ENCODE measurements at places on chromosomes 13 and 19.

DNA sequence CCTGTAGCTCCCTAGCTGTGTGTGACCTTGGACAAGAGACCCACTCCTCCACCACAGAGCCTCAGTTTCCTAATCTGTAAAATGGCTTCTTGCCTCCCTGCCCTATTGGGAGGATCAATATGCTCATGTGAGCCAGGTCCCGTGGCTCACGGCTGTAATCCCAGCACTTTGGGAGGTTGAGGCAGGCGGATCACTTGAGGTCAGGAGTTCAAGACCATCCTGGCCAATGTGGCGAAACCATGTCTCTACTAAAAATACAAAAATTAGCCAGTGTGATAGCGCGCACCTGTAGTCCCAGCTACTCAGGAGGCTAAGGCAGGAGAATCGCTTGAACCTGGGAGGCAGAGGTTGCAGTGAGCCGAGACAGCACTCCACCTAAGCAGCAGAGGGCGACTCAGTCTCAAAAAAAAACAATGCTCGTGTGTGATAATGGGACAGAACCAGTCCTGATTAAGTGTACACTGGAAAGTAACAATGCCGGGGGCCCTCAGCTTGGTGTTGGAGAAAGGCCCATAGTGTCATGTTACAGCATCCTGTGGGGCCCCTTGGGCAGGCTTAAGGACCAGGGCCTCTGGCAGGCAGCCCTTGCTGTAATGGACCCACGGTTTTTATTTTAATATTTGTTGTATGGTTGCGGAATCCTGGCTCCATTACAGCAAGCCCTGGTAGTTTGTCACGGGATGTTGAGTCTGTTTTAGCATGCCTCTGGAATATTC, 6.8 kb downstream of the RPS11 start:
- DNase-seq: no peak

DNA sequence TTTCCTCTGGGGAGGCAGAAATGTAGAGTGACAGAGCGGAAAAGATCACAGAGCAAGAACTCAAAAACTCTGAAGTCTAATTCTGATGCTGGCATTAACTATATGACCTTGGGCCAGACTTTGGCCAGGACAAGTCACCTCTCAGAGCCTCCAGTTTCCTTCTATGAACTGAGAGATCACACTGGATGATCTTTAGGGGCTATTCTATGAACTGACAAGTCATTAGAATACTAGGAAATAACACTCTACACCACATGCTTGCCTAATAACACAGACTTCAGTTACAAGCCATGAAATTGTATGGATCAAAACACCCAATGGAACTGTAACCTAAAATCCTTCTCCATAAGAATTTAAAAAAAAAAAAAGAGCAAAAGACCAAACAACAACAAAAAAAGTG, 16.9 kb downstream of the SLC25A30 start:
- DNase-seq: no peak

- DNase-seq: no peak
These were observed 84.4 kb downstream of the FAM216B start for GRCh38 chr13:42865768-42866102.

DNA sequence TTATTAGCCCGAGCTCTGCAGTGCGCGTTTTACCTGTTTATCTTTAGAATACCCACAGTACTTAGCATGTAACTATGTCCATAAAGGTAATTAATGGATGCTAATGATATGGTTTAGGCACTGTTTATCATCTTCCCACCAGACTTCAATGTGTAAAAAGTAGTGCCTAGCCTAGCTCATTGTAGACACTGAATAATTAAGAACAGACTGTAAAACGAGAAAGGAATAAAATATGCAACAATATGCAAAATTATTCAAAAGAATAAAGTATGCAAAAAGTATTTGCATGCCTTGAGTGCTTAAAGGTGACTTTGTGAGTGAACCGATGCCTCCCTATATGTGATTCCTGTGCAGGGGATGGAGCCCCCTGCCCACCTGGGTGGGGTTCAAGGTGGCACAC, 35.7 kb upstream of the RNF113B start:
- DNase-seq: no peak

DNA sequence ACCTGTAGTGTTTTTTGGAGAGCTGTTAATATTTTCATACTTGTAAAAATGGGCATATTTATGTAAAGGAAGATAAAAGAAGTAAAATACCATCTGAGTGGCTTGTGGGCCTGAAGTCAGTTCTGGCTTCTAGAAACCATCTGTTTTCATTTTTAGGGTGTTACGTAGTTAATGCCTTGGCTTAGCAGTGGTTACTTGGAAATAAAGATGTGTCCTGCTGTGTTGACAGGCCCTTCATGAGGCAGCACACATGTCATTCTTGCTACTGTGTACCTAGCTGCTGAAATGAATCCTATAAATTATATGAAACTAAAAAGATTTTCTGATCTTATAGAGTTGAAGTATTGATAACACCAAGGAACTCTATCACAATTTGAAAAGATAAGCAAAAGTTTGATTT, 16.0 kb downstream of the ILF3 start:
- no peak for DNase-seq

DNA sequence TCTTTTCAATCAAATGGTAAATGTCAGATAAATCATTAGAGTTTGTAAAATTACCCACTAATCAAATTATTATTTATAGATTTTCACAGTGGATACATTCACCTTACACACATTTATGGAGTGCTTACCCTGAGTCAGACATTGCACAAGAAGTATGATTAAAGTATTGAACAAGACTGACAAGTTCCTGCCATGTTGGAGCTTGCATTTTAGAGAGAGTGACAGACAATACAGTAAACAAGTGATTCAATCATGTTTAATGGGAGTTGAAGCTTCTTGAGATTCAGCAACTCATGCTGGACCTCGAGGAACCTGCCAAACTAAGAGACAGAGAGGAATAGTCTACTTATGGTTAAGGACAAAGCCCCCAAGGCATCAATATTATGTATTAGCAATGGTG, 487.8 kb downstream of the PCDH17 start:
- DNase-seq: no peak

DNA sequence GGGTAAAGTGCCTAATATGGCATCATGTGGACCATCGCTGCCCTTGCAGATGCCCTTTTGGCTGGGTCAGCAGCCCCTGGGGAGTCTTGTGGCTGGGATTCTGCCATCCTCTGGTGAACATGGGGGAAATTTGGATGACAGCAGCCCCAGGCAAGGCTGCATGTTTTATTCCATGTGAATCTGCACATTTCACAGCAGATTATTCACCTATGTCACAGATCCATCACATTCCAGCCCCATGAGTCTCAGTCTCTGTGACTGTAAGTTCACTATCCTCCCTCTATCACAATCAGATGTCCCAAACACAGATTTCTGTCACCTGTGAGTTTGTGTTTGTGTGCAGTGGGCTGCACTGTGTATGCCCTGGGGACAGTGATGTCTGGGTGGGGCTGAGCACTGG, 36.8 kb upstream of the PSG9 start:
- no peak for DNase-seq

DNA sequence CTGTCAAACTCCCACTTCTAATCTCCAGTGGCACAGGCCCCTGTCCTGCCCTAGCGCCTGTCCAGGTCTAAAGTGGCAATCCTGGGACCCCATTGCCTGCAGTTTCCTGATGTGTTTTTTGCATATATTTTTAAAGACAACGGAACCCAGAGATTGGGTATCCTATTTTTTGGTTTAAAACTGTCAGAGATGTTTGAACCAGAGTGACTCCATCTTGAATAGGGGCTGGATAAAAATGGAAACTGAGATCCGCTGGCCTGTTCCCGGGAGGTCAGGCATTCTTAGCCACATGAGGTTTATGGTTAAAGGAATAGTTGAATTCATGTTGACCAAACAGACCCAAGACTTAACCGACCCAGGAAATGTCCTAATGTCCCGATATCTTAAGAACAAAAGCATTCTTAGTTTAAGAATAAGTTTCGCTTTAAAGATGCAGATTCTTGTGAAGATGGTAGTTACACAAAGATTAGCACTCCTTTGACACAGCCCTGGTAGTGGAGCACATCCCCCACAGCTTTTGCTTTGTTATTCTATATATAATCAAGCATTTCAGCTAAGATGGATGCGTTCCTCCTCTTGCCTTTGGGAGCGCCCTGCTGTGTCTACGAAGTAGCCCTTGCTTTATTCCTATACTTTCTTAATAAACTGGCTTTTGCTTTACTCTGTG, 332.1 kb downstream of the UQCRFS1 start:
- no peak for DNase-seq

DNA sequence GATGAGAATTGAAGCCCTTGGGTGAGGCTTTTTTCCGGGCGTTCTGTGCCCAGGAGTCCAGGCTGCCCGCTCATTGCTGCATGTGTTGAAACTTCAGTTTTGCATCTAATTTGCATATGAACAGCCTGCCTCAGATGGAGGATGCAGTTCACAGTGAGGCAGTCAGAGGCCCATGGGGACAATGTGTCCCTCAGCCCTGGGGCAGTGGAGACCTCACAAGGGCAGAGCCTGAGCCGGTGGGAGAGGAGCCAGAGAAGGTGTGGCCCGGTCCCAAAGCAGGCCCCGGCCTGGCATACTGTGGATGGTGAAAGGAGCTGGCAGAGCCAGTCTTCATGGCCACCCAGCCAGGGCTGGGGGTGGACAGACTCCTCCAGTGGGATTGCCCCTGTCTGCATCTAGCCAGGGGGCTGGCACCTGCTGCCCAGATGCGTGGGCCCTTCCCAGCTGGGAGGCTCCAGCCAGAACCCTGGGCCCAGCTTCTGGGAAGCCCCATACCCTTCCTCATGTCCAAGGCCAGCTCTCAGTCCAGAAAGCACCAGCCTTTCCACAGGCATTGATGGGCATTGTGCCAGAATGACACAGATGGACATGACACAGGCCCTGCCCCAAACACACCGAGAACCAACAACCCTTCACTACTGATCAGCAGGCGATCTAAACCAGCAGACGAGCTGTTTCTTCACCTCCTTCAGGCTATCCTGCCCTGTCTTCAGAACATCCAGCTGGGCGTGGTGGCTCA, 32.9 kb upstream of the KCTD15 start:
- DNase-seq: no peak

GRCh38 chr19:30842926-30843325, 470.7 kb downstream of the ZNF536 start:
- no peak for DNase-seq

GRCh38 chr13:22176968-22177520, 506.2 kb downstream of the FGF9 start:
- no peak for DNase-seq

DNA sequence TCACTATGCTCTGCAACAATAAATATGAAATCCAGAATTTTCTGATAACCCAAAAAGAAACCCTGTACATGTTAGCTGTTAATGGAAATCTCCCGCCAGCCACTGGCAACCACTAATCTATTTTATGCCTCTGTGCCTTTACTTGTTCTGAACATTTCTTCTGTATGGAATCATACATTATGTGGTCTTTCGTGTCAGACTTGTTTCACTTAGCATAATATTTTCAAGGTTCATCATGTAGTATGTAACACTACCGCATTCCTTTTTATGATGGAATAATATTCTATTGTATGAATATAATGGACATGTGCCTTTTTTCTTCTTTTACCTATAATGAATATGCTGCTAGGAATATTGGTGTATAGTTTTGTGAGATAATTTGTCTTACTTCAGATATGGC, 1123.3 kb downstream of the EFNB2 start:
- DNase-seq: no peak

GRCh38 chr13:97388373-97388772, 45.6 kb upstream of the RAP2A start:
- no peak for DNase-seq

DNA sequence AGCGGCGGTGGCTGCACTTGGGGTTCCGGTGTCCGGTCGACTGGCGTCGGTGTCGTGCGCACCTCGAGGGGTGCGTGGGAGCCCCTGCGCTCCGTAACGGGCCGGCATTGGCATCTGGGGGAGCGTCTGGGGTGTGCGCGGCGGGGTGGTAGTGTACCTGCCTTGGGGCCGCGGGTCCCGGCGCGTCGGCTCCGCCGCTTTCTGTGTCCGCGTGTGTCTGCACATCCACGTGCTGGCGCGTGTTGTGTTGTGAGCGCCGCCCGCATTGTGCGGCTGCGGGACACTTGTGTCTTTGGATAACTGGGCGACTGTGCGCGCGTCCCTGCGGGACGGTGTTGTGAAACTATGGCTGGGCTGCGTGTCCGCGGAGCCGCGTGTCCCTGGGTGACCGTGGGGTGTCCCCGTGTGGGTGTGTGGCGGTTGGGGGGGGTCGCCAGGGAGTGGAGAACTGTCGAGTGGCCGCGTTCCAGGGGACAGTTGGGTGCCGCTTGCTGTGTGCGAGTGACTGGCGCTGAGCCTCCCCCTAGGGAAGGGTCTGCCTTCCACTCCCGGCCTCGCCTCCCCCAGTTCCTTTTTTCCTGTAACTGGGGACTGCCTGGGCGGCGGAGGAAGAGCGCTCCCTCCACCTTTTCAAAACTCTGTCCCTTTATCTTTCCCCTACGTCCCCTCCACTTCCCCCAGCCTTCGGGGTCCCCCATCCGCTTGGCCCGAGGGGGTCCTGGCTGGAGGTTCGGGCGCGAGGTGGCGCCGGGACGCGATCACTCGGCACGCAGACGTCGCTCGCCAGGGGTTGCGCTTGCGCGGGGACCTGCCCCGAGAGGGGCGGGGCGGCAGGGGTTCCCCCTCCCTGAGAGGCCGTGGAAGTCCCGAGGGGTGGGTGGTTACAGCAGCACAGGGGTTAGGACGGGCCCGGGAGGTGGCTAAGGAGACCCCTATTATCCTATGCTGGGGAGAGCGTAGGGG, 5.7 kb upstream of the NFIC start:
- peak; percentile 69 for DNase-seq

DNA sequence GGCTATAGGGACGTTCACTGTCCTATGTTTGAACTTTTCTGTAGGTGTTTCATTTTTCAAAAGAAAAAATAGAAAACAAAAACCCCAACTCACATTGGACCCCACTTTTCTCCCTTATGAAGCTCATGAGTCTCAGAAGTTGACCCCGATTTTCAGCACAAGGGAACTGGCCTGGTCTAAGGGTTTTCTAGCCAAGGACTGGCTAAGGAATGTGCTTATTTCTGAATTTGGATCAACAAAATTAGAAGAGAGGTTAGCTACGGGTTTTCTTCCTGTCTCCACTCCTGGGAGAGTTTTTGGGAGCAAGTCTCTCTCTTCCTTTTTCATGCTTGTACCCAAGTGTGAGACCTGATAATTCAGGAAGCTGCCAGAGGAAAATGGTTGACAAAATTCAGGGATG, 453.2 kb downstream of the KLF12 start:
- DNase-seq: no peak

- DNase-seq: no peak
These were observed 77.0 kb downstream of the KDM4B start for GRCh38 chr19:5045956-5046338.

GRCh38 chr13:70520275-70521036, 412.2 kb upstream of the KLHL1 start:
- no peak for DNase-seq
